AML-193 (cell line): ENCODE measurements at places on chromosomes 4 and X.

- no peak for DNase-seq
These were observed 297.5 kb downstream of the ARHGAP24 start for GRCh38 chr4:85772470-85772869.

DNA sequence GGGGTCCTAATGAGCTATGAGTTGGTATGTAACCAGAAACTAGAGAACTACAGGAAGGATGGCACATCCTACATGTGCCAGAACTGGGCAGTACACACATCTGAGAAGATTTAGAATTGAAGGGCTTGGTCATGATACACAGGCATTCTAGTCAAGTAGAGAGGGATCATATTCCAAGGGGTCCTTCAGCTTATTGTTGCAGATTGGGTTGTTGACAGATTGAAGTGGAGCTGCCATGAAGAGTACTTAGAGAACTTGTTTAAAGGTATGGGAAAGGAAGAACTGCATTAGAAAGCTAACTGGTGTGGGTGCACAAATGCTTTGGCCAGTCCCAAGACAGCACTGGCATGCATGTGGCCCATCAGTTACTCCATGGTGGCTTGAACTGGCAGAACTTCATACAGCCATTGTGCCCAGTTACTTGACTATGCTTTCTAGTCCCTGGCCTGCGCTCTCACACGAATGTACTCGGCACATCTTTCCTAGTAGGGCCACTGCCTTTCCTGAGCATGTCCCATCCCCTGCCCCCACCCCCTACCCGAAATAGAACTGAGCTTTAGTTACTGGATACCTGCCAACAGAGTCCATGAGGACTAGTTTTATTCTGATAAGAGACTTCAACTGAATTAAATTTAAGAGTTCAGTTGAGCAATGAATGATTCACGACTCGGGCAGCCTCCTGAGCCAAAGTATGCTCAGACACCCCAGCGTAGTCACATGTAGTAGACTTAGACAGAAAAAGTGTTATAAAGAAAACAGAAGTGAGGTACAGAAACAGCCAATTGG is 64.0 kb downstream of the CCNG2 start:
- DNase-seq, result no peak

GRCh38 chr4:180827232-180828009 is 1415.8 kb upstream of the TENM3 start:
- DNase-seq, result no peak

DNA sequence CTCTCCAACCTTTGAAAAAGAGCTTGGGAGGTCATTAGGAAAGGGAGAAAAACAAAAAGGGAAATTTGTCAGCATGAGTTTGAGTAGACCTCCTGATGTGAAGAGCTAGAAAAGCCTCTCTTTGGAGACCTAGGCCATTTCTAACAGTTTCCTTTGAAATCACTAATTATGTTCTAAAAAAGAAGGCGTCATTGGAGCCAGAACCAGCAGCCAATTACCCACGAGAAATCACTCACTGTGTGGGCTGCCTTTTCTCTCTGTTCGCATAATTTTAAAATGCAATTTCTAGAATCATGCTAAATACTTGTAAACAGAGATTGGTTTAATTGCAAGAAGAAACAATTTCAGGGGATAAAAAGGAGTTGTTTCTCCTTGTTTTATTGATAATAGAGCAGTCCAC is 246.3 kb upstream of the GATB start:
- DNase-seq, result no peak

GRCh38 chr4:26386386-26386785 is 65.6 kb downstream of the RBPJ start:
- no peak for DNase-seq

GRCh38 chr4:72432282-72432681 is 136.7 kb downstream of the ADAMTS3 start:
- no peak for DNase-seq

GRCh38 chr4:89992744-89993143 is 98.1 kb downstream of the MMRN1 start:
- DNase-seq, result no peak

GRCh38 chr4:36288731-36289426 is 7.5 kb downstream of the DTHD1 start:
- peak; percentile 16 for DNase-seq

DNA sequence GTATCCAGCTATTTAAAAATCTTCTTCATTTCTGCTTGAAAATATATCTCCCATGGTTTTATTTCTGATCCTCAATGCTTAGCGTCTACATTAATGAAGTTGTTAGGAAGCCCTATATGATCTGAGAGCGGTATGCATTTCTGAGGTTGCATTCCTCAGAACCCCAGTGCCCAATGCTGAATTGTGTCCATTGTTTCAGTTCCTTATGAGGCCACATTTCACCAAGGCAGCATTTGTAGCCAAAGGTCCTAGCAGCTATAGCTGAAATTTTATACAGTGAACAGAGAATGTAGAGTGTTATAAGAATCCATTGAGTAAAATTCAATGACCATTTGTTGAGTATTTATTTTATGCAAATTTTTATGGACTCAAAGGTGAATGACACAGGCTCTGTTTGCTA is 209.5 kb downstream of the PCDH7 start:
- DNase-seq, result no peak

DNA sequence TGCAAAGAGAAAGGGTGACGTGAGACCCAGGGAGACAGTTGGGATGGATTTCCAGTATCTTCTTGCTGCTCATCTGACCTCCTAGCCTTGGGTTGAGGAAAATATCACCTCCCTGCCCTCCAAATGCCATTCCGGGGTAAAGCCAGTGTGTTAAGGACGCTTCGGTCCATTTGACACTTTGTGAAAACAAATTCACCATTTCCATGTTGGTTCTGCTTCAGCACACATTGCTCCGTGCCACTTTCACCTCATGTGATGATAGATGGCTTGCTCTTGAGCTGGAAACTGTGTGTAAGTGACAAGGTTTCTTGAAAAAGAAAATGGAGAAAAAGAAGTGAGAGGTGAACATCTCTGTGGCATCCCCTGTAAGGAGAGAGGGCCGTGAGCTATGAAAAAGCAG is 256.1 kb upstream of the PGRMC2 start:
- no peak for DNase-seq

GRCh38 chr4:115454228-115454627 is 340.8 kb upstream of the NDST4 start:
- no peak for DNase-seq
